ENCODE measurements at places on chromosomes 12 and 14. TPM values are rescaled to one million over a fixed set of nuclear protein-coding genes. Genes with fewer than 3 reads are reported as not detected.

Gene ABCB9
- total RNA-seq, result 10.9 TPM

Gene PSMC6
- total RNA-seq, result 75.7 TPM

Gene NEUROD4
- total RNA-seq, result not detected

Gene TNS2
- 112 TPM for total RNA-seq

Gene DIO3
- 6.1 TPM for total RNA-seq

Gene RFLNA
- total RNA-seq, result 13.3 TPM

Gene SHMT2
- total RNA-seq, result 63.3 TPM

DNA sequence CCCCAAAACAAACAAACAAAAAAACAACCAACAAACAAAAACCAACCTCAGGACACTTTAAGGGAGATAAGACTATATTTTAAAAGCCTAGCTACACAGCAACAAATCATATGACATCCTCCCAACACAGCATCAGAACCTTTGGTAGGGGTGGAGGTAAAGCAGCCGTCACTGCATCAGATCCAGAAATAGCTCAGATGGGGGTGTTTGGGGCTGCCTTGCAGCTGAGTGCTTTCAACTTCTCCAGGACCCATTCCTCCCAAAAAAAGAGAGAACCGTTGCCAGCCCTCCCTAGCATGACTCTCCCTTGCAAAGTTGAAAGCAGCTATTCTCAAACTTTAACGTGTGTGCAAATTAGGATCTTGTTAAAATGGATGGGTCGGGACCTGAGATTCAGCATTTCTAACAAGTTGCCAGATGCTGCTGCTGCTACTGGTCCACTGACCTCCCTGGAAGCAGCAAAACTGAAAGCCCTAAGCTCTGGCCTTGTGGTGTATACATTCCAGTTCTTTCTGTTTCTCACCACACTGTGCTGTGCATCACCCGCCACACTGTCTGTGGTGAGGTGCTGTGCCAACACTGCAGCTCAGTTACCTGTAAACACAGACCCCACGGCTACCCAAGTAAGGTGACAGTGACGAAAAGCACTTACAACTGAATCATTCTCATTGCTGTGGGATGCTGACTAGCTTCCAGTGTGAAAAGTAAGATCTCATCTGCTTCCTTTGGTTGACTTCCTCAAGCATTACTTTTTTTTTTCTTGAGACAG lies 54.0 kb downstream of the SLC38A1 start:
- DNase-seq, result no peak
- H3K4me1 ChIP-seq, result peaks cover 42% of the 10 kb centered on the region
- no peak overlapping the region for H3K4me3 ChIP-seq
- peaks cover 3% of the 10 kb centered on the region for H3K27me3 ChIP-seq
- peaks cover 32% of the 10 kb centered on the region for H3K36me3 ChIP-seq

- H3K4me3 ChIP-seq, result no peak overlapping the region
- H3K4me1 ChIP-seq, result peaks cover 3% of the 10 kb centered on the region
- no peaks in the 10 kb centered on the region for H3K36me3 ChIP-seq
- DNase-seq, result peak; percentile 35
Measured at GRCh38 chr14:66359500-66359899, 126.7 kb upstream of the CCDC196 start.

- no peak for DNase-seq
- H3K27ac ChIP-seq, result no peak overlapping the region
- H3K36me3 ChIP-seq, result no peaks in the 10 kb centered on the region
- H3K4me3 ChIP-seq, result no peak overlapping the region
- H3K27me3 ChIP-seq, result no peaks in the 10 kb centered on the region
- H3K4me1 ChIP-seq, result no peaks in the 10 kb centered on the region
Measured at GRCh38 chr12:125512541-125513298, 447.5 kb downstream of the AACS start.

- no peak for DNase-seq
- H3K27ac ChIP-seq, result no peak overlapping the region
- no peak overlapping the region for H3K4me3 ChIP-seq
- H3K27me3 ChIP-seq, result no peaks in the 10 kb centered on the region
- no peaks in the 10 kb centered on the region for H3K36me3 ChIP-seq
- peaks cover 16% of the 10 kb centered on the region for H3K4me1 ChIP-seq
Measured at GRCh38 chr12:14577344-14577743, 9.7 kb upstream of the PLBD1 start.

DNA sequence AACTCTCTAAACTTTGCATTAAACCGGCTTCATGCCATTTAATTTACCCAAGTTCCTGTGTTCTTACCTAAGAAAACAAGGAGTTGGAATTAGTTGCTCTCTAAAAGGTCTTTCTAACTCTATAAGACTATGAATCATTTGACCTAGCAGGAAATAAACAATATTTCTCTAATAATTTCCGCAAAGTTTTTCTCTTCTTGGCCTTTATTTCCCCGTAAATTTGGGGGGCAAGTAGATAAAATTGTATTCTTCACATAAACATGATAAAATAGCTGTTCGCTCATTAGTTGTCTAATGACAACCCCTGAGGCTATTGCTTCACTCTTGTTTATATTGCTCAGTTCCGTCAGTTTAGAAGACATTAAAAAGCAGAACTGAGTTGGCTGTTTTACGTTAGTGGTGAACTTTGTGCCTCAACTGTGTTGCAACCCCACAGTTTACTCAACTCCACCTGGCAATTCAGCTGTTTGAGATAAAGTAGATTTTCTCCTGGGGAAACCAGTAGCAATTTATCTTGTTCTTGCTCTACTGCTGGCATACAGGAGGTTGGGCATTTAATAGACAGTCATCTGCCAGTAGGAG lies 74.7 kb downstream of the BTG1 start:
- no peaks in the 10 kb centered on the region for H3K36me3 ChIP-seq
- no peak overlapping the region for H3K27ac ChIP-seq
- no peaks in the 10 kb centered on the region for H3K4me1 ChIP-seq
- DNase-seq, result no peak
- no peak overlapping the region for H3K4me3 ChIP-seq
- H3K27me3 ChIP-seq, result no peaks in the 10 kb centered on the region

DNA sequence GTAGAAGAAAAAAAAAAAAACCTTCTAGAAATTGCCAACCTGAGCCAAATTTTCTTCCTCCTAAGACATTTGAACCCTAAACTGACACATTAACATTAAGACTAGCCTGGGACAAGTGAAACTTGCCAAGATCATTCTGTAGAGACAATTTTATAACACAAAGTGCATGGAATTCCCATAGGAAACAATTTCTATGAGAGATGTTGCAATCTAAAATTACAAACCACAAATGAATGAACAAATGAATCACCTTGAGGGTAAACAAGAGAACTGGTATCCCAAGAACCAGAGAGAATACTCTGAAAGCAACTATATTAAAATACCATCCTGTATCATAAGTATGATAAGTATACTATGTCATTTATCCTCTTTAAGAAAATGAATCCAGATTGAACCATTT lies 165.3 kb downstream of the DICER1 start:
- no peaks in the 10 kb centered on the region for H3K36me3 ChIP-seq
- H3K4me1 ChIP-seq, result no peaks in the 10 kb centered on the region
- H3K27me3 ChIP-seq, result no peaks in the 10 kb centered on the region

Measured in endothelial cell (in vitro differentiated cells).